Testis (tissue), 5 donors: ENCODE measurements at places on chromosomes 7 and 10. TPM values are rescaled to one million over a fixed set of nuclear protein-coding genes. Genes with fewer than 3 reads are reported as not detected.
A peak's percentile ranks its signal among the peaks of the same experiment; 100 is the strongest.

POLR2J2 gene
- 7.6 TPM for total RNA-seq

TMEM213 gene
- total RNA-seq = 0.31 TPM

PRF1 gene
- total RNA-seq = 1.8 TPM

RARRES2 gene
- 21.1 TPM for total RNA-seq

SYT15 gene
- 1.7 TPM for total RNA-seq

GALNT17 gene
- 29.4 TPM for total RNA-seq

UTF1 gene
- 18.6 TPM for total RNA-seq

CPA1 gene
- total RNA-seq = 3.0 TPM

SFTPA1 gene
- not detected for total RNA-seq

KIF20B gene
- 12.0 TPM for total RNA-seq

TEX47 gene
- total RNA-seq = 23.9 TPM

RPEL1 gene
- total RNA-seq = not detected

SPDYE1 gene
- total RNA-seq = 7.3 TPM

SPAM1 gene
- total RNA-seq = 3.9 TPM

XRCC2 gene
- total RNA-seq = 5.7 TPM

DNA sequence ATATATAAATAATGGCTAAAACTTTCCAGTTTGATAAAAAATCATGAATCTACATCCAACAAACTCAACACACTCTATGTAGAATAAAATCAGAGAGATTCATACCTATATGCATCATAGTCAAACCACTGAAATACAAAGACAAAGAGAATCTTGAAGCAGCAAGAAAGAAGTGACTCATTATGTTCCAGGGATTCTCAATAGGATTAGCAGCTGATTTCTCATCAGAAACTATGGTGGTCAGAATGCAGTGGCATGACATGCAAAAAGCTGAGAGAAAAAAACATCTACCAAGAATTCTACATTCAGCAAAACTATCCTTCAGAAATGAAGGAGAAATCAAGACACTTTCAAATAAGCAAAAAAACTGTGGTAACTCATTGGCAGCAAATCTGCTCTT, 187.4 kb downstream of the RNLS start:
- no peak for DNase-seq

DNA sequence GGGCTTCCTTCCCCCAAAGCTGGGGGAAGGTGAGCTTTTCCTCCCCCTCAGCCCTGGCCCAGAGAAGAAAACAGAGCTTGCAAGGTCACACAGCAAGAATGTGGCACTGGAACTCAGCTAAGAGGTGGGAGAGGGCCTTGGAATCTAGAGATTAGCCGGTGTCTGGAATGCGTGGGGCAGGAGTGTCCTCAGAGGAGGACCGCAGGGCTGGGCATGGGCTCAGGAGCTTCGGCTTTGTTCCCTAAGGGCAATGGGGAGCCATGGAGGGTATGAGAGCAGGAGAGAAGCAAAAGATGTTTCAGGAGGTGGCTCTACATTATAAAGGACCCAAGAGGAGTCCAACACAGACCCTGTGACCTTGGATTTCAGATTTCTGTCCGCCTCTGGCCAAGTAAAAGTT, 127.2 kb upstream of the TNRC18 start:
- peak; percentile 84 for DNase-seq

GRCh38 chr10:12720217-12720981, 281.1 kb downstream of the CCDC3 start:
- DNase-seq = peak; percentile 78

DNA sequence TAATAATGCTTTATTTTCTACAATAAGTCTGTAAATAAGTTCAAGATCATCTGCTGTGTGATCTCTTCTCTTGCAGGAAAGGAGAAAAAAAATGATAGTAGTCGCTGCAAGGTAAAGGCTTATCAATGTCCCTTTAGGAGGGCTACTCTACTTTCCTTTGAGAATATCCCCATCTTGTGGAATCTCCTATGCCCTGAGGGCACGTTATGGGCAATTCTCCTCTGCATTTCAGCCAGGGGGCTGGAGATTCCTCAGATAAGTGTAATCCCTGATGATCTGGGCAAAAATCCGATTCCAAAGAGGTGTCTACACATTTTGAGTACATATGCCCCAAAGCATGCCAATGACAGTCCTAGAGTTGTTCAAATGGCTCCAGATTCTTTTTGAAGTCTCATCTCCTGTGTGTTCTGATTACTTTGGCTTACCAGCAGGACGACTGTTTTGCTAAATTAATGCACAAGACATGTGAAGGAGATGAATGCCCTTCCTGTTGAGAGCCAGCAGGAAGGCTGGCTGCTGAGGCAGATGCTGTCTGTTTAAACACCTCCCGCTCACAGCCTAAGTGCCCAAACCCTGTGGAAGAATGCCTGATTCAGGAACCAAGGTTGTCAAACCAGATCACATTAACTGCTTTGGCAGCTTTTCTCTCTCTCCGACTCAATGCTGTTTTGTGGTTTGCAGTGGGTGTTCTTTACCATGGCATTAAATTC, 171.2 kb upstream of the COL1A2 start:
- no peak for DNase-seq

DNA sequence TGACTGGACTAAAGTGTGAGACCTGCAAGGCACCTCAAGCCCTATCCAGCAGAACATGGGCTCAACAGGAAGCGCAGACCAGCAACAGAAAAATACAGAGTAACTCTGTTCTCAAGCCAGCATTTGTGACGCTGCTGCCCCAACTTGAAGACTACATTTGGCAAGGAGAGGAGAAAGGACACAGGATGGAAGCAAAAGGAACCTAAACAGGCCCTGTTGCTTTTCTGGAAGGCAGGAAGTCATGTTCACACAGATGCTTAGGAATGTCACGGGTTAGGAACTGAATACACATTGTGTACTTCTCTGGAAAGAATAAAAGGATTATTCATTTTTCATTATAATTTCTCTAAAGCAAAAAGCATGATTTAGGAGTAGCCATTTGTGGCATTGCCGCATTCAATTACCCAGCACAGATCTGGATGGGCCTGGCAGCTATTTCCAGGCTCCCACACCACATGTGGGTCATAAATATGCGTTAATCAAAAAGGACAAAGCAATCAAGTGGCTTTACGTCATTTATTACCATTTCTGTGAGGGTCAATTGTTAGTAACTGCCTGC, 19.8 kb upstream of the TOMM7 start:
- DNase-seq = no peak

DNA sequence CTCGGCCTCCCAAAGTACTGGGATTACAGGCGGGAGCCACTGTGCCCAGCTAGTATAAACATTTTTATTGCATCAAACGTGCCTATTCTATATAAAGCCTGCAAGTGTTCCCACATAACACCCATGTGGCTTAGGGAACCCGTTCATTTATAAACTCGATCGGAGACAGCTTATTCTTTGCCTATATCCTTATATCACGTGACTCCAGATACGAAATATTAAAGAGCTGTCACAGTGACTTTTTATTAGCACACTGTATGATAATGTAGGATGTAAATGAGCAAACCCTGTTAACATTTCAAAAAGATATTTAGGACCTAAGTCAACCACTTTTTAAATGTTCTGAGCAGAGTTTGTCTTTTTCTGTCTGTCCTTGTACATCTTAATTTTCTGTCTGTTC, 642.9 kb upstream of the ADARB2 start:
- no peak for DNase-seq

DNA sequence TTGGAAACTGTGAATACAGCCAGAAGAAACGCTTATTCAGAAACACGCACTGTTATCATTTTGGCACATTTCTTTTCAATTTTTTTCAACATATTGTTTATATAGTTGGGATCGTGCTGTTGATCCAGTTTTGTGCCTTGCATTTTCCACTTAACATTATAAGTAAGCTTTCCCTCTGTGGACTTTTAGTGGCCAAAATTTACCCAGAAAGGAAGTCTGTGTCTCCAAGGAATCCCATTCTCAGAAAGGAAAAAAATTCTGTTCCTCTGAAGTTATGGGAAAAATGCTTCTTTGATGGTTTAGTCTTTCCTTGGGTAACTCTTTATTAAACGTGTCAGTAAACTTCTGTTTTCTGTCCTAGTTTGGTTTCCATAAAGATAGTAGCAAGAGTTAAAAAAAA, 280.0 kb downstream of the REEP3 start:
- no peak for DNase-seq

DNA sequence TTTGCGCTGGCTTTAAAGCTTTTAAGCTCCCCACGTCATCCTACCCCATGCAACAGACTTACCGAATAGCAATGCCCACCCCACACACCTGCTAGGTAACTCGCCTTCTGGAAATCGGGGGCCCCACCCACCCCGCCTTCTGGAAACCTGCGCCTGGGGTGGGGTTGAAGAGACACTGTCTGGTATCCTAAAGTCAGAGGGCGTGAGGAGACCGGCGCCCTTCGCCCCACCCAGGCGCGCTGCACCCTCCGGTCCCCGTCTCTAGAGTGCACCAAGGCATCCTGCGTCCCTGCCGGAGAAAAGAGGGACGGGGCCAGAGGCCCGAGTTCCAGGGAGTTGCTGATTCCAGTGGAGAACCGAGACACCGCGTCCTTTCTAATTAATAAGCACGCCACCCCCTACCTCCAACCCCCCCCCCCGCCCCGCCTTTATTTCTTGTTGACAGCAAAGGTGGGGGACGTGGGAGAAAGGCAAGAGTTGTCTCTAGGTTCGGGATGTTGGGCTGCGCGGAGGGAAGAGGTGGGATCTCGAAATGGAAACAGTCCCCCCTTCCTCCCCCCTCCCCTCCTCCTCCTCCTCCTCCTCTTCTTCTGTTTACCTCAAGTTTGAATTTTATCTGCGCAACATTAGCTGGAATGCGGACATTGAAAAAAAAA, 220.9 kb upstream of the MKLN1 start:
- peak; percentile 70 for DNase-seq

GRCh38 chr7:85535974-85536729, 349.3 kb upstream of the SEMA3D start:
- DNase-seq = no peak

- no peak for DNase-seq
Measured at GRCh38 chr7:129122751-129123509, 21.6 kb upstream of the TSPAN33 start.

GRCh38 chr7:45391618-45392451, 182.3 kb upstream of the ADCY1 start:
- peak; percentile 42 for DNase-seq

GRCh38 chr10:56095506-56096225, 265.4 kb downstream of the ZWINT start:
- DNase-seq = no peak

DNA sequence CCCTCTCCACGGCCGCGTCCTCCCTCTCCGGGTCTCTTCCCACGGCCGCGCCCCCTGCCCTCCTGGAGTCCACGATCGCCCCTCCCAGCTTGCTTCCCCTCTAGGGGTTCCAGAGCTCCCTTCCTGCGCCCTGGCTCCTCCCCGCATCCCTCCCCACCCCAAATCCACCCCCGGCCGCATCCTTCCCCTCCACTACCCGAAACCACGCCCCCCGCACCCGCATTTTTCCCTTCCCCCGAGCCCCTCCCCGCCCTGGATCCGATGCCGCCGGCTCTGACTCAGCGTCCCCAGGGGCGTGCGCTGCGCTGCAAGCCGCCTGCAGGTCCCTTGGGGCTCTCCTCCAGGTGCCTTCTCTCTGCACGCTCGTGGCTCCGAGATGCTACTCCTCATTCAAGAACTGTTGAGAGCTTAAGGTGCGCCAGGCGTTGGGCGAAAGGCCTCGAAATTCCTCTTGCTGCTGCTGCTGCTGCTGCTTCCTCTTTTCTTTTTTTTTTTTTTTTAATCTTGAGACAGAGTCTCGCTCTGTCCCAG, 372 bp upstream of the TMEM130 start:
- DNase-seq = peak; percentile 54

DNA sequence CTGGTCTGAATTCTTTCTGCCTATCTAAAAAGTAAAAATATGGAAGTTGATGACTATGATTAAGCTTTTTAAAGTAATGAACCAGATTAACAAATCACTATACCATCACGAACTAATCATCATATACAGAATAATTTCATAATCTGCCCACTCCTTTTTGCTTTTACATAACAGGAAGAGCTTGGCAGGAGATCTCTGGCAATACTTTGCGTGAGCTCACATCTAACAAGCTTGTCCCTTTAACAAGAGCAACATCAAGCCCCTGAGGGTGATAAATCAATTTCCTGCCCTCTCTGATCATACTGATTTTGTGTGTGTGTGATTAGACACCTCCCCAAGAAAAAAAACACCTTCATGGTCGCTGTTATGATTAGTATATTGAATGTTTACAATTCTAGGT, 143.5 kb upstream of the ASAH2 start:
- no peak for DNase-seq

GRCh38 chr10:7553531-7553930, 113.2 kb downstream of the ITIH5 start:
- DNase-seq = no peak

DNA sequence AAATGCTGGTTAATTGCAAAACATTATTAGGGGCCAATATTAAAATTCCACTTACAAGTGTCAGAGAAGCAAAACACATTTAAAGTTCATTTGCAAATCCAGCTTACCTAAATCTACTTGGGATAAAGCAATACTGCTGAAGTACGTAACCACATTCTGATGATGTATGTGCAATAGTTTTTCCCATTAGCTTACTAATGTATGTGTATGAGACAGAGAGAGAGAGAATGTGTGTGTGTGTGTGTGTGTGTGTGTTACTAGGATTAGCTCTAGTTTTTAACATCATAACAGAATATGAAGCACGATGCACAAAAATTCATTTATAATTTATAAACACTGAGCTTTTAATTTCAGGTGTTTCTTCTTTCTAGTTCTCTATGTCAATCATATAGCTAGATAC, 1074.2 kb upstream of the C7orf33 start:
- DNase-seq = no peak

DNA sequence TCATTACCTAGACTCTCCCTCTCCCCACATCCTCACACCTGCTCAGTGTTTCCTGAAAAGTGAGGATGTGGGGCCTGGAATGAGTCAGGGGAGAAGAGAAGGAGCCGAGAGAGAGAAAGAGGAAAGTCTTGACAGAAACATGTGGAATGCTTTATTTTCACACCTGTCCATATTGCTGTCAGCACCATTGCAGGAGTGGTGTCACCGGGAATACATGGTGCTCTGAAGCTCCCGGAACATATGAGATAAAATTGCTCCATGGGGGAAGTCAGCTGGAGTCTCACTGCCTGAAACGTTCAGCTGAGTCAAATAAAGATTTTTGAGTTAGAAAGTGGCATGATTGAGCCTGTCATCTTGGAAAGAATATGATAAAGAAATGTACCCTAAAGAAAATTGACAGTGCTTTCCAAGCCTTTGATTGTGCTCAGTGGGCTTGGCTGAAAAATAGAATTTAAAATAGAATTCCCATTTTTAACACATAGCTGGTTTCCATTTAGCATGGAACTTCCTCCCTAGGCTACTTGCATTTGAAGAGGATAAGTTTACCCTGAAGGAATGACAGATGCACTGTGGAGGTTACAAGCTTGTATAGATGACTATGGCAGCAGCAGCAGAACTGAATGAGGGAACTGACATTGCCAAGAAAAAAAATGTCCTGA, 182.4 kb downstream of the PCLO start:
- DNase-seq = no peak

GRCh38 chr7:70710011-70710480, 421.9 kb upstream of the GALNT17 start:
- DNase-seq = no peak

- no peak for DNase-seq
Measured at GRCh38 chr7:111329367-111330234, 232.7 kb downstream of the IMMP2L start.
